MG63 (cell line): ENCODE measurements at places on chromosomes 6 and 20. TPM values are rescaled to one million over a fixed set of nuclear protein-coding genes. Genes with fewer than 3 reads are reported as not detected.

Gene MOXD1
- total RNA-seq: 1.9 and 2.9 TPM in 2 replicates

Gene SYCP2L
- 0.99 and 2.9 TPM in 2 replicates for total RNA-seq

Gene HDGFL1
- total RNA-seq: not detected in 2 replicates

Gene OR14J1
- not detected in 2 replicates for total RNA-seq

Gene RAB44
- not detected in 2 replicates for total RNA-seq

Gene ZSCAN23
- total RNA-seq: 0.59 and 2.0 TPM in 2 replicates

Gene SRPK1
- 20.7 and 46.6 TPM in 2 replicates for total RNA-seq

Gene SLC25A27
- 0.32 and 15.2 TPM in 2 replicates for total RNA-seq

Gene FAXC
- 9.0 and 22.3 TPM in 2 replicates for total RNA-seq

Gene LY6G6F
- not detected in 2 replicates for total RNA-seq

Gene FAM83C
- total RNA-seq: not detected in 2 replicates

Gene C6orf141
- 0.63 and 1.1 TPM in 2 replicates for total RNA-seq

Gene BCAS1
- not detected in 2 replicates for total RNA-seq

Gene SIRPG
- total RNA-seq: not detected in 2 replicates

Gene IRAK1BP1
- total RNA-seq: 2.1 and 2.3 TPM in 2 replicates

Gene BPIFB4
- not detected in 2 replicates for total RNA-seq

Gene SLC22A2
- not detected in 2 replicates for total RNA-seq

Gene WFDC2
- total RNA-seq: not detected in 2 replicates

Gene TGM3
- not detected in 2 replicates for total RNA-seq

Gene PTGIS
- total RNA-seq: 4.1 and 6.2 TPM in 2 replicates

Gene SLC18B1
- total RNA-seq: 7.3 and 34.0 TPM in 2 replicates

Gene SNAP25
- not detected in 2 replicates for total RNA-seq

Gene HFE
- total RNA-seq: 7.7 and 9.1 TPM in 2 replicates

Gene IL20RA
- 0.03 TPM in 1 of 2 replicates, not detected in the other for total RNA-seq

Gene KCNK15
- not detected in 2 replicates for total RNA-seq

Gene NOL4L
- total RNA-seq: 1.3 and 1.8 TPM in 2 replicates

Gene DTD1
- total RNA-seq: 48.2 and 66.9 TPM in 2 replicates

Gene WFDC12
- not detected in 2 replicates for total RNA-seq

Gene BMP7
- total RNA-seq: 4.8 and 10.7 TPM in 2 replicates
